NT2/D1 (cell line): ENCODE measurements at places on chromosomes 16 and 17.

- no peak for DNase-seq
Observed at GRCh38 chr16:52123061-52123839, 423.7 kb downstream of the TOX3 start.

DNA sequence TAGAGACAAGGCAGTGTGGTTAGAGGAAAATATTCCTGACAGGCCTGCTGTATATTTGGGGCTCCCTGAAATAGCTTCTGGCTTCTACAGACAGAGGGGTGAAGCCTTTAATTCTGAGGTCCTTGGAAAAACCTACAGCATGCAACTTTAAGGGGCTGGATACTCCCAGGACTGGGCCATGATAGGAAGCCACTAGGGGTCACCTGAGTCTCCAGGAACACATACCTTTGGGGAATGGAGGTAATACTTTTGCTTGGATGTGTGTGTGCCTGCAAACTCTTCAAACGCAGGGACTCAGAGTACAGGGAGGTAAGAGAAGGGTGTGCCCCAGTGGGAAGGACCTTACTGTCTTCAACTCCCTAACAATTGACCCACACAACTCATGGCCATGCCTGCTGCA, 4.1 kb downstream of the ASIC2 start:
- DNase-seq: no peak

DNA sequence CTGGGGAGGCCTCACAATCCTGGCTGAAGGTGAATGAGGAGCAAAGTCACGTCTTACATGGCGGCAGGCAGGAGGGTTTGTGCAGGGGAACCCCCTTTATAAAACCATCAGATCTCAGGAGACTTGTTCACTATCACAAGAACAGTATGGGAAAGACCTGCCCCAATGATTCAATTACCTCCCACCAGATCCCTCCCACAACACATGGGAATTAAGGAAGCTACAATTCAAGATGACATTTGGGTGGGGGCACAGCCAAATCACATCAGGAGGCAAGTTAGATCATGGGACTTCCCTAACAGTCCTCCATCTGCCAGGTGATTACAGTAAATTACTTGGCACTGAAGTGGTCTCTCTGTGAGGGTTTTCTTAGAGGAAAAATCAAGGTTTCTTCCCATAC, 5.3 kb downstream of the TMEM114 start:
- no peak for DNase-seq

GRCh38 chr17:31499771-31500554, 108.5 kb downstream of the RAB11FIP4 start:
- no peak for DNase-seq

GRCh38 chr17:17907469-17907868, 64.7 kb downstream of the TOM1L2 start:
- DNase-seq: no peak

- DNase-seq: no peak
Observed at GRCh38 chr17:66485309-66485947, 183.0 kb downstream of the PRKCA start.
